ENCODE measurements at places on chromosomes 1 and 21. TPM values are rescaled to one million over a fixed set of nuclear protein-coding genes. Genes with fewer than 3 reads are reported as not detected.

DNA sequence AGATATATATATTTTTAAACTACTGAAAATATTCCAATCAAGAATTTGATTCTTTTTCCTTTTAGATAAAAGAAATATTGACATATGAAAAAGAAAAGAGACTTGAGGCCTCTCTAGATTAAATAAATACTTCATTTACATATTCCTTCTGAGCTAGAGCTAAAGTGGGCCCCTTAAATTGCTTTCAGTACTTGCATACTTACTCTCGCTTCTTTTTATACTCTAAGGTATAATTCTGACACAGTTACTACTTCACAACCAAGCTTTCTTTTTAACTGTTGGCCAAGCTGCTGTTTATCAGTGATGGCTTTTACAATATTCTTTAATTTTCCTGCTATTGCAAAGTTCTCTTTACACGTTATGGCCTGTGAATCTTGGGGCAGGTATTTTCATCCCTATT is 24.6 kb downstream of the EXTL2 start:
- no peak for DNase-seq

GRCh38 chr1:96996001-96996400 is 274.4 kb downstream of the PTBP2 start:
- DNase-seq: no peak

DNA sequence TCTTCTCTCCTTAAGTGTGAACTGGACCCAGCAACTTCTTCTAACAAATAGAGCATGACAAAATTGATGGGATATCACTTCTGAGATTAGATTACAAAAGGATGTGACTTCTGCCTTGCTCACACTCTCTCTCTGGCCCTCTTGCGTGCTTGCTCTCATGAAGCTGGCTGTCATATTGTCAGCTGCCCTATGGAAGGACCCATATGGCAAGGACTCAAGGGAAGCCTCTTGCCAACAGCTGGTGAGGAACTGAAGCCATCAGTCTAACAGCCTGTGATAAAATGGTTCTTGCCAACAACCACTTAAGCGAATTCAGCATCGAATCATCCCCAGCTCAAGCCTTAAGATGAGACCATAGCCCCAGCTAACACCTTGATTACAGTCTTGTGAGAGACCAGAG is 4.8 kb upstream of the TLR5 start:
- no peak for DNase-seq

MT1HL1 gene
- not detected for total RNA-seq

DCST2 gene
- 3.5 TPM for total RNA-seq

DIO1 gene
- total RNA-seq: not detected
